ENCODE measurements at places on chromosomes 2 and 18.

DNA sequence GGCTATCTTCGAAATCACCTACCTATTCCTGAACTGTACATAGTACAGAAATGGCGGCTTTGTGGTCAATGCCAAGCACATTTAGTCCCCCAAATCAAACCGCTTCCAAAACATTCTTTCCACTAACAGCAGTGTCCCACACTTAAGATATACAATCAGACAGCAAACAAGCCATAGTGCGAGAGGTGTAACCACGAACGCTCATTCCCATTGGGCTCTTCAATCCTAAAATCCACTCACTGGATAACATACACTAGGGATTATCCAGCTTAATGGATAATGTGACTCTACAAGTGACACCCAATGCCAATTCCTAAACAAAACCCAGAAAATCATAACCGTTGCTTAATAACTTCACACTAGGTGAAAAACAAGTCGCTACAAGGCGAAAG, 2.0 kb downstream of the XPO1 start:
- no peak for DNase-seq

DNA sequence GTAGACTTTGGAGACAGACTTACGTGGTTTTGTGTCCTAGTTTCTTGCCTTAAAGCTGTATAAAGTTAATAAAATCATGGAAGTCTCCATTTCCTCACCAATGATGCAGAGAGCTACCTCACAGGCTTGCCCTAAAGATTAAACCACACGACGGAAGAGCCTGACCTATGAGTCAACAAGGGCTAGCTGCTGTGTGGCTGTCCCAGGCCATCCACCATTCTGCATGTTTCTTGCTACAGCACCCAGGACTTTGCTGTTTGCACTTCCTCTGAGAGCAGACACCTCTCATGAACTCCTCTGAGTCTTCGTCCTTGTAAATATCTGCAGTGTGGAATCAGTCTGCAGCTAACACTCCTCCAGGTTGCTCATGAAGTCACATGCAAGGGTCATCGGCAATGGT, 160.0 kb upstream of the TRIB2 start:
- no peak for DNase-seq

GRCh38 chr2:165634855-165635254, 159.2 kb downstream of the GALNT3 start:
- no peak for DNase-seq

GRCh38 chr2:45288532-45289417, 279.5 kb upstream of the SIX2 start:
- DNase-seq, result no peak

- no peak for DNase-seq
Observed at GRCh38 chr2:16048466-16048865, 108.1 kb downstream of the MYCN start.

Measured in stimulated activated CD4-positive, alpha-beta T cell treated with anti-CD3 and anti-CD28 coated beads, Interleukin-12 subunit alpha, Interleukin-12 subunit beta, amount 100 ng/mL, for 24 hours (primary cell).